ENCODE measurements at places on chromosomes 16 and 17.

DNA sequence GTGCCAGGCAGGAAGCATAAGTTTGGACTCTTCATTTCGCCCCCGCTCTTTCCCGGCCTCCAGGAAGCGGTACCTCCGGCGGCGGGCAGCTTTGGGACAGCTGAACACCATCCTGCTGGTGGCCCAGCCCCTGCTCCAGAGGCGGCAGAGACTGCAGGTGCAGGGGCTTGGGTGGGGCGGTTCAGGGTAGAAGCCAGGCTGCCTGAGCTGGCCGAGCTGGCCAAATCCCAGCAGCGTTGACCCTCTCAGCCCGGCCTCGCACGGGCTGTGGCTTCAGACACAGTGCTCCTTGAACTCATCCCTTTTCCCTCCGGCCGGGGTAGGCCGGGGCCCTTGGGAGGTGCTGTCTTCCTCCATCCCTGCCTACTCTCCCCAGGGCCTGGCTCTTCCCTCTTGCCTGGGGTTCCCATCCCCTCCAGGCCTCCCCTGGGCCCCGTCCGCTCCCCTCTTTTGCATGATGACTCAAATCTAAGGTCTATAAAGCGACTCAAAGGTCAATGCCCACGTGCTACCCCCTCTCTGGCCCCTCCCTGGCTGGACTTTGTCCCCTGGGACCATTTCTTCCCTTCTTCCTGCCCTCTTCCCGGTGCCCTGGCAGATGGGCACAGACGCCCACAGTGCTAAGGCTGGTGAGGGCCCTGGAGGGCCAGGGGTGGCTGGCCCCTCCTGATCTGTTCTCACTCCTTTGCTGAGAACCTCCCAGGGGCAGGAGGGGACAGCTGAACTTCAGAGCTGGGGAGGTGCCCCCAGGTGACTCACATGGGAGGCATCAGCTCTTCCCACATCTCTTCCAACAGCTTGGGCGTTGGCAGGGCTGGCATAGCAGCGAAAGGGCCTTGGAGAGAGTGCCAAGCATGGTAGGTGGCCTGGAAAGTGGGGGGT, 22.7 kb downstream of the MYO15B start:
- H3K27me3 ChIP-seq: no peaks in the 10 kb centered on the region
- no peak overlapping the region for H3K4me3 ChIP-seq
- no peaks in the 10 kb centered on the region for H3K36me3 ChIP-seq
- H3K27ac ChIP-seq: no peak overlapping the region
- DNase-seq: no peak

DNA sequence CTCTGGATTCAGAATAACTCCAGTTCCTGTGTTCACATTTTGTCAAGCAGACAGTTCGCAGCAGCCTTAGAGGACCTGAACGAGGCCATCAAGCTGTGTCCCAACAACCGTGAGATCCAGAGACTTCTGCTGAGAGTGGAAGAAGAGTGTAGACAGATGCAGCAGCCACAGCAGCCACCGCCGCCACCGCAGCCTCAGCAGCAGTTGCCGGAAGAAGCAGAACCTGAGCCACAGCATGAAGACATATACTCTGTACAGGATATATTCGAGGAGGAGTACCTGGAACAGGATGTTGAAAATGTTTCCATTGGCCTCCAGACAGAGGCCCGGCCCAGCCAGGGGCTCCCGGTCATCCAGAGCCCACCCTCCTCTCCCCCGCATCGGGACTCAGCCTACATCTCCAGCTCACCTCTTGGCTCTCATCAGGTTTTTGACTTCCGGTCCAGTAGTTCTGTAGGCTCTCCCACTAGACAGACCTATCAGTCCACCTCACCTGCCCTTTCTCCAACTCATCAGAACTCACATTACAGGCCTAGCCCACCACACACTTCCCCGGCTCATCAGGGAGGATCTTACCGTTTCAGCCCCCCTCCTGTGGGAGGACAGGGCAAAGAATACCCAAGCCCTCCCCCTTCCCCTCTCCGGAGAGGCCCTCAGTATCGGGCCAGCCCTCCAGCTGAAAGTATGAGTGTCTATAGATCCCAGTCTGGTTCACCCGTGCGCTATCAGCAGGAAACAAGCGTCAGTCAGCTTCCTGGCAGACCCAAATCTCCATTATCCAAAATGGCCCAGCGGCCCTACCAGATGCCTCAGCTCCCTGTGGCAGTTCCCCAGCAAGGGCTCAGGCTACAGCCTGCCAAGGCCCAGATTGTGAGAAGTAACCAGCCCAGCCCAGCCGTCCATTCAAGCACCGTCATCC, 25.9 kb downstream of the CYB561 start:
- no peaks in the 10 kb centered on the region for H3K27me3 ChIP-seq
- H3K4me1 ChIP-seq: no peaks in the 10 kb centered on the region
- no peak overlapping the region for H3K4me3 ChIP-seq
- peaks cover 62% of the 10 kb centered on the region for H3K36me3 ChIP-seq

DNA sequence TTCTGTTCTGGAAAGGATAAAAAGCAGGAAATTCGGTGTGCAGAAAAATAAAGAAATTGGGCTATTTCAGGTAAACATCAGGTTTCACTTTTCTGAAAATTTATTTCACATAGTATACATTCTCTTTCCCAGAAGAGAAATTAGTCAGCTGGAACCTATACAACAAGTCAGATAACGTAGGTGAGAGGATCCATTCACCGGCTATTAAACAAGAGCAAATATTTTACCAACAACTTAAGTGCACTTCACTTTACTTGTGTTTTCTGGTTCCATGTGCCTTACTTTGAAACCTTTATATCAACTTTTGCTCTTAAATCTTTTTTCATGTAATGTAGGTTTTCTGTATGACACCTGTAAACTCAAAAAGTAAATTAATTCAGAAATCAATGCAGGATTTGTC, 839.7 kb downstream of the CDH11 start:
- DNase-seq: no peak
- no peaks in the 10 kb centered on the region for H3K36me3 ChIP-seq
- H3K4me1 ChIP-seq: peaks cover under 1% of the 10 kb centered on the region
- no peak overlapping the region for H3K4me3 ChIP-seq
- H3K27ac ChIP-seq: no peak overlapping the region

- peaks cover 16% of the 10 kb centered on the region for H3K4me1 ChIP-seq
- no peaks in the 10 kb centered on the region for H3K27me3 ChIP-seq
- H3K4me3 ChIP-seq: no peak overlapping the region
- H3K27ac ChIP-seq: no peak overlapping the region
- no peak for DNase-seq
- H3K36me3 ChIP-seq: no peaks in the 10 kb centered on the region
Measured at GRCh38 chr16:64580558-64580957, 541.3 kb downstream of the CDH11 start.

GRCh38 chr16:8919934-8920462, 37.8 kb downstream of the LITAFD start:
- H3K4me3 ChIP-seq: no peak overlapping the region
- H3K27me3 ChIP-seq: no peaks in the 10 kb centered on the region
- H3K27ac ChIP-seq: no peak overlapping the region
- H3K36me3 ChIP-seq: peaks cover 76% of the 10 kb centered on the region
- H3K4me1 ChIP-seq: no peaks in the 10 kb centered on the region

- no peaks in the 10 kb centered on the region for H3K36me3 ChIP-seq
- H3K4me3 ChIP-seq: no peak overlapping the region
- H3K27me3 ChIP-seq: peaks cover 82% of the 10 kb centered on the region
- DNase-seq: no peak
Measured at GRCh38 chr17:48326310-48326709, 103.7 kb downstream of the SKAP1 start.

DNA sequence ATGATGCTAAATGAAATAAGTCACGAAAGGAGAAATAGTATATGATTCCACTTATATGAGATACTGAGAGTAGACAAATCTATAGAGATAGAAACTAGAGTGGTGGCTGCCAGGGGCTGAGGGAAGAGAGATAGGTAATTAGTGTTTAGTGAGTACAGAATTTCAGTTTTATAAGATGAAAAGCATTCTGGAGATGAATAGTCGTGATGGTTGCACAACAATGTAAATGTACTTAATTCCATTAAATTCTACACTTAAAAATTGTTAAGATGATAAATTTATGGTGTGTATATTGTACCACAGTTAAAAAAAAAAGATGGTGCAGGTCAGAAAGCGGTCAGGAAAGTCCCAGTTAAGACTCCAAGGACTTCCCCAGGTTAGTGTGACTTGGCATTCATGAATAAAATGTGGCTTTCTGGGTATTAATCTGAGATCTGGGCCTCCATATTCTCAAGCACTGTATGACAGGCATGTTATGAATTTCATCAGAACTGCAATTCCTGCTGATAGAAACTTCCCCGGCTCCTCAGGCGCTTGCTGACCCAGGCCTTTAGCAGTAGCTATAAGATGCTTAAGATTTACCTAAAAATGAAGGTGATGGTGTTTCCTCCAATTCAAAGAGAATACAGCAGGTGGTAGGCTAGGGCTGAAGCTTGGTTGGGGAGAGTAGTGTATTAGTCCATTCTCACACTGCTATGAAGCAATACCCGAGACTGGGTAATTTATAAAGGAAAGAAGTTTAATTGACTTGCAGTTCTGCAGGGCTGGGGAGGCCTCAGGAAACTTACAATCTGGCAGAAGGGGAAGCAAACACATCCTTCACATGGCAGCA, 115.3 kb upstream of the SOX9 start:
- H3K27me3 ChIP-seq: no peaks in the 10 kb centered on the region
- peaks cover 7% of the 10 kb centered on the region for H3K4me1 ChIP-seq
- no peaks in the 10 kb centered on the region for H3K36me3 ChIP-seq
- no peak for DNase-seq
- no peak overlapping the region for H3K4me3 ChIP-seq

- peak overlapping the region; percentile 67 for H3K27ac ChIP-seq
- peak; percentile 42 for DNase-seq
- H3K27me3 ChIP-seq: no peaks in the 10 kb centered on the region
- H3K4me1 ChIP-seq: peaks cover 38% of the 10 kb centered on the region
Measured at GRCh38 chr16:8962393-8963009, 1.2 kb downstream of the USP7 start.

- no peak for DNase-seq
- no peaks in the 10 kb centered on the region for H3K4me1 ChIP-seq
- no peak overlapping the region for H3K27ac ChIP-seq
- no peak overlapping the region for H3K4me3 ChIP-seq
- no peaks in the 10 kb centered on the region for H3K36me3 ChIP-seq
- H3K27me3 ChIP-seq: no peaks in the 10 kb centered on the region
Measured at GRCh38 chr17:34913001-34913400, 48.3 kb downstream of the CCT6B start.

DNA sequence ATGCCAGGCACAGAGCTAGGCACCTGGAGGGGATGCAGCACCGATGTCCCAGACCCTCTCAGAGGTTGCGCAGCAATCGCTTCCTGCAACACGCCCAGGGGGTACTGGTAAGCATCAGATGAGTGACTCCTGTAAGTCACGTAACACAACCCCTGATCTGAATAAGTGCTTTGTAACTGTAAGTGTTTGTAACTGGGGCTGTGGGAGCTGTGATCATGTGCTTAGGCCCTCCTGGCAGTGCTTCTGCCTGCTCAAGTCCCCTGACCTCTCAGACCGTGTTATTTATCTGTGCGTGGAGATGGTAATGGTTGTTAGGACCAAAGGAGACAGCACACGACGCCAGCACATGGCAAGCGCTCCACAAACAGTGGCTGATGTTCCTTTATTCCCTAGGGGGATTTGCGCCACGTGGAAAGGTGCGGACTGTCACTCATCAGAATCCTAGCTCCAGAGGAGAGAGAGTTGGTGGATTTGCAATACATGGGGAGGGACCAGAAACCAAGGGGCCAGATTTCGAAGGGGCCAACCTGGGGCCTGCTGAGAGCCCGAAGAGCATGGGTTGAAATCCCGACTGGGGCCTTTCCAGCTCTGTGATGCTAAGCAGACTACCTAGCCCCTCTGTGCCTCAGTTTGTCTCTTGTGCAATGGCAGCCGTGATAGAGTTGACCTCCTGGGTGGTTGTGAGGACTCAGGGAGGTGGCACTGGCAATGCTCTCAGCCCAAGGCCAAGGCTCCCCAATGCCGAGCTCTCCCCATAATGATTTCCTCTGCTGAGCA, 151.8 kb downstream of the IRF8 start:
- H3K4me3 ChIP-seq: no peak overlapping the region
- peaks cover 22% of the 10 kb centered on the region for H3K4me1 ChIP-seq
- peak overlapping the region; percentile 30 for H3K27ac ChIP-seq
- DNase-seq: peak; percentile 30

GRCh38 chr17:47605011-47605410, 44.7 kb upstream of the KPNB1 start:
- peaks cover 68% of the 10 kb centered on the region for H3K36me3 ChIP-seq
- H3K4me3 ChIP-seq: no peak overlapping the region
- H3K4me1 ChIP-seq: no peaks in the 10 kb centered on the region
- no peak overlapping the region for H3K27ac ChIP-seq
- H3K27me3 ChIP-seq: no peaks in the 10 kb centered on the region

- peak; percentile 60 for DNase-seq
- no peak overlapping the region for H3K27ac ChIP-seq
- H3K4me1 ChIP-seq: peaks cover 9% of the 10 kb centered on the region
- H3K4me3 ChIP-seq: no peak overlapping the region
- no peaks in the 10 kb centered on the region for H3K27me3 ChIP-seq
- no peaks in the 10 kb centered on the region for H3K36me3 ChIP-seq
Measured at GRCh38 chr17:72614871-72615626, 477.4 kb downstream of the SLC39A11 start.

DNA sequence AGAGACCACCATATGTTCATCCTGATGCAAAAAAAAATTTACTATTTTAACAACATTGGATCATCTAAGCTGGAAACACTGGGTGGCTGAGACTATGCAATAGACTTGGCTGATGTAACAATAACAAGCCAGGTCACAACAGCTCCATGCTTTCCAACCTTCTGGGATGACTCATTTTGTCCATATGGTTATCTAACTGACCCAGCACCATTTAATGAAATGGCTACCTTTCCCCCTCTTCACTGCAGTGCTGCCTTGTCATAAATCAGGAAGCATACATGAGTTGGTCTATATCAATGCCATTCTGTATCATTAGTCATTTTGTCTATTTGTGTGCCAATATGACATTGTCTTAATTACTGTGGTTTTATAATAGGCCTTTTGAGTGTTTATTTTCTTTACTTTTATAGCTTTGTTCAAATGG, 217.6 kb upstream of the KCNJ16 start:
- H3K4me3 ChIP-seq: no peak overlapping the region
- H3K27ac ChIP-seq: no peak overlapping the region
- H3K27me3 ChIP-seq: no peaks in the 10 kb centered on the region
- no peak for DNase-seq
- no peaks in the 10 kb centered on the region for H3K36me3 ChIP-seq

DNA sequence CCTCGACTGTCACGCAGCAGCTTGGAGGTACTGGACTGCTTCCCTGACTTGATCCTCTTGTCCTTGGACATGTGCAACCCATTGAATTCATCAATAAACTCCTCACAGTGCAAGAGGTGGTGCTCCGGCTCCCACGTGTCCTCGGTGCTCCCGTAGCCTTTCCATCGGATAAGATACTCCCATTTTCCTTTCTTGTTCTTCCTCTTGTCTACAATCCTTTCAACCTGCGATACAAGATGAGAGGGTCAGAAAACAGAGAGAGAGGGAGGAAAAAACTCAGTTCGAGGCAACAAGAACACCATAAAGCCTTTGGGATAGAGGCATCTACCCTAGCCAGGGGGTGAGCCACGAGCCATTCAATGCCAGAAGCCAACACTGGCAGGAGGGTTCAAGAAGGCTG, 119.5 kb downstream of the CDYL2 start:
- no peaks in the 10 kb centered on the region for H3K36me3 ChIP-seq
- DNase-seq: no peak
- no peak overlapping the region for H3K4me3 ChIP-seq
- no peaks in the 10 kb centered on the region for H3K4me1 ChIP-seq

GRCh38 chr16:972316-973002, 1.7 kb upstream of the LMF1 start:
- no peaks in the 10 kb centered on the region for H3K27me3 ChIP-seq
- H3K4me1 ChIP-seq: peaks cover 25% of the 10 kb centered on the region
- DNase-seq: no peak
- no peak overlapping the region for H3K4me3 ChIP-seq
- H3K27ac ChIP-seq: no peak overlapping the region

GRCh38 chr17:36888236-36888951, 48.9 kb upstream of the LHX1 start:
- DNase-seq: no peak
- H3K4me3 ChIP-seq: no peak overlapping the region
- no peaks in the 10 kb centered on the region for H3K27me3 ChIP-seq
- H3K36me3 ChIP-seq: no peaks in the 10 kb centered on the region
- H3K27ac ChIP-seq: no peak overlapping the region
- peaks cover 11% of the 10 kb centered on the region for H3K4me1 ChIP-seq
